ENCODE measurements at places on chromosomes 4 and X.

DNA sequence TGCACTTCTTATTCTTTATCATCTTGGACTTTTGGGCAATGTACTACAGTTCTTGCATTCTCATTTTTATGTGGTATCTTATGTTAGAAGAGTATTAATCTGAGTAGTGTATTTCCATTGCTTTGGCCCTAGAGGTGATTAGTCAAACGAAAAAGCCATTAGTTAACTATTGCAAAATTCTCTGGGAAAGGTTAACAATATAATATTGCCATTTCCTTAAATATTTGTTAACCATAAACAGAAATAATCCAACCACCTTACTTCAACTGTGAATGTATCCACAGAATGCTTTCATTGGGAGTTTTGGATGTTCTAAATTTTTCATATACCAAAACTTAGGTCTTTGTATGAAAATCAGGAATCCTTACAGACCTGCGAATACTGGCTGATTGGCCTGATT, 294.6 kb upstream of the UGT8 start:
- DNase-seq = no peak

DNA sequence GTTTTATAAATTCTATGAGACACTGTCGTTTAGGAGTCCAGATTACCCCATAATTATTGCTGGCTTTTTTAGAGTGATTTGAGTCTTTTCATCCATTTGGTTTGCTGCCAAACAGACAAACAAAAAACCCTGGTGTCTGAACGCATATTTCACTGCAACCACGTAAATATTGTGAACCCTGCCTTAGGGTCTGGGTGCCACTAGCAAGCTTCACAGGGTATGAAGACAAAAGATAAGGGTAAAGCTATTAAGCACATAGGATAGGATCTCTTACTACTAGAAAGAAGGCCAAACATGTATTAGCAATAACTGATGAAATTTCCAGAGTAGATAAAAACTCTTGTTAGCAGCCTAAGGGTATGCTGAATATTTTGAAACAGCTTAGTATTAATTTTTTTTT, 143.3 kb downstream of the BANK1 start:
- DNase-seq = no peak

DNA sequence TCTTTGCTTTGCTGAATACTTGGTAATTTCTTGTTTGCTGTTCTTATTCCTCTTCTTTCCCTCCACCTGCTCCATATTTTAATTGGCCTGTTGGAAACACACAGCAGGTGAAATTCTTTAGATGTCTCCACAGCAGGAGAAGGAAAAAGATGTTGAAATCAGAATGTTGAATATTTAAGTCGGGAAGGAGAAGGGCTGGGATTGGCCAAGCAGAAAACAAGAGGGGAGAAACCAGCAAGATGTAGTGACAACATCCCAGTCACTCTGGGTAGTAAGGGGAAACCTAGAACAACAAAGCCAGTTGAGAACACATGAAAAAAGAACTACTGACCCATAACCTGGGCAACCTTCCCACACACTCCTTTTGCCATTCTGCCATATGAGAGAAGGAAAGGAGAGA, 37.3 kb upstream of the STAG2 start:
- no peak for DNase-seq

- peak; percentile 0 for DNase-seq
Observed at GRCh38 chr4:116358633-116359222, 726.6 kb downstream of the TRAM1L1 start.

DNA sequence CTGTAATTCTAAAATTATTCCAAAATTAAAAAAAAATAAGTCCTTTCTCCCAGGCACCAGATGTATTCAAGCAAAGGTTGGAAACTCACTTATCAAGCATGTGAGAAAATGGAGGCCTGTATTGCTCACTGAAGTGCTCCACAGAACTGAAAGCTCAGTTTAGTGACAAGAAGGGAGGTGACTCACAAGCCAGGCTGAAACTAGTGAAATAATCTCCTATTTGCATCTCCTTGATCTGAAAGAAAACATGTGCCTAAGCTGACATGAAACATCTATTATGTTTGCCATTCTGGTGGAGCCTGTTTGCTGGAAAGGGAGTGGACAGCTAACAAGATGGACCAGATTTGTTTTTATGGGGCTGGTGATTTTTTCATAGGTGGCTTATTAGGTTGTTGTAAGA, 54.0 kb upstream of the AMELX start:
- DNase-seq = peak; percentile 35

DNA sequence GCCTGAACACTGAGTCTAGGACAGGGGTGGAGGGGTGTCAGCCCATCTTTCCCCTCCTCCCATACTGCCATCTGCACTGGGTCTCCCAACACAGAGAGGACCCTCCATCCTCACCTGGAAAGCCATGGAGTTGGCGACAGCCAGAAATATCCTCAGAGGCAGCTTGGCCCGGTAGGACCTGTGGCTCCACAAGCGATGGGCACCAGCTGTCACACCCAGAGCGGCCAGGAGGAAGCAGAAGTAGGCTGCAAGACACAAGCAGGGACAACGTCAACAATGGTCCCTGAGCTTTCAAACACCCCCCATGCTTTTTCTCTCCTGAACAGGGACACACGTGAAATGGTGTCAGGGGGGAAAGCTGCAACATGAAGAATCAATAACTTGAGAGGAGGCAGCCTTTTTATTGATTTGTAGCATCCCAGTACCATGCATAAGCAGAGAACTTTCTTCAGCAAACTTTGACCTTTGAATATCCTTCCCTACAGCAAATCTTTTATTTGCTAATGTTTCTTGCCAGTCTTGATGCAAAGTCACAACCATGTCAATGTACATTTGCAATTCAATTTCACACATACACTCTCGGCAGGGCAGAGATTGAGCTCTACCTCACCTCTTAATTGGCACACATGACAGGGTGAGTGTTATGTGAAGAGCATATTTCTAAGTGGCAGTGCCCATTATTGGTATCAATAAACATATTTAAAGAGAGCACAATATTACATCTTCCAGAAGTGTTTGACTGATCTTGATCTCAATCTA, 93.2 kb downstream of the SCD5 start:
- DNase-seq = no peak

DNA sequence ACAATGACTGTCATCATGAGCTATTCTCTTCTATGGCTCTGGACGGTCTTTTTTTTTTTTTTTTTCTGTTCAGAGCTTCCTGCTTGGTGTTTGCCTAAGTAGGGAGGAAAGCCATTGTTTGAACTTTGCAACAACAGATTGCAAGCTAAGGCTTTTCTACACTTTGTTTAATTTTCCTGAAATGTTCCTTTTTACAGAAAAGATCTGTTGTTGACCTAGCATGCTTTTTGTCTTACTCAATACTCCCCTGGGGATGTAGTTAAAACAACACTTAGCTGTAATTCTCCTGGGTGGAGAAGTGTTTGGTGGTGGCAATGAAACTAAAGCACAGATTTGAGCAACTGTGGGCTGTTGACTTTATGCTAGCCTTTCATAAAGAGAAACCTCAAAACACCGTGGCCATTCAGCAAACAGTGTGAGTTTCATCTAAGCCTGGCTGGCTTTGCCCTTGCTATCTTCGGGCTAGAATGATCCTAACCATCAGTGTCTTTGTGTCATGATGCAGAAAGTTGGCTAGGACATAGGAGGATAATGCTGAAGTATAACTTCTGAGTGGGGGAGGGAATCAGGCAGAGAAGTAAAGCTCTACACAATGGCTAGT, 110.5 kb downstream of the ANXA3 start:
- DNase-seq = no peak

GRCh38 chr4:79578606-79579005, 170.6 kb upstream of the GK2 start:
- DNase-seq = no peak

- DNase-seq = no peak
Observed at GRCh38 chr4:8251110-8251883, 18.3 kb upstream of the HTRA3 start.

- DNase-seq = no peak
Observed at GRCh38 chr4:148926276-148927260, 484.4 kb upstream of the NR3C2 start.

- no peak for DNase-seq
Observed at GRCh38 chrX:18354369-18355223, at the start of gene SCML2. Gene SCML2 (minus strand): TSS chrX:18354688. CDS start chrX:18334071, 20,617 bp downstream.

- no peak for DNase-seq
Observed at GRCh38 chrX:116284400-116284799, 113.9 kb downstream of the AGTR2 start.

GRCh38 chrX:39205467-39205866, 404.2 kb downstream of the MID1IP1 start:
- no peak for DNase-seq

- DNase-seq = no peak
Observed at GRCh38 chr4:108695062-108695461, 44.7 kb downstream of the OSTC start.

DNA sequence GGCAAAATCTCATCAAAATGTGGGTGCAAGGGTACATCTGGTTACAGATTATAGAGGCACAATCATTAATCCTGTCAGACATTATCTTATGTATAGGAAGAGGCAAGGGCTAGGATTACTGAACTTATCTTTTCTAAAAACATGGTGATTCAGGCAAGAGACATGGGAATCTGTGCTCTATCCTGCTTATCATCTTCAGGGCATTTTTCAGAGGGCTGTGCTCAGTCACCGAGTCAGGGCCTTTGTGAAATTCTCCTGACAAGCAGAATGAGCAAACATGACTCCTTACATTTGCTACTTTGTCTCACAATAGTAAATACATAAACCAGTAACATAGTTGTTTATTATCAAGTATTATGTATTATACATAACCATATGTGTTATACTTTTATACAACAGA, 84.2 kb upstream of the KCTD8 start:
- DNase-seq = no peak

- no peak for DNase-seq
Observed at GRCh38 chrX:155745792-155746191, 133.0 kb upstream of the TMLHE start.

GRCh38 chr4:165774326-165774725, 98.7 kb upstream of the TLL1 start:
- no peak for DNase-seq

GRCh38 chr4:47650584-47651130, 165.6 kb downstream of the ATP10D start:
- DNase-seq = no peak

- DNase-seq = no peak
Observed at GRCh38 chr4:166808380-166808779, 425.9 kb downstream of the SPOCK3 start.

- no peak for DNase-seq
Observed at GRCh38 chr4:336099-336892, 1.3 kb upstream of the ZNF141 start.

DNA sequence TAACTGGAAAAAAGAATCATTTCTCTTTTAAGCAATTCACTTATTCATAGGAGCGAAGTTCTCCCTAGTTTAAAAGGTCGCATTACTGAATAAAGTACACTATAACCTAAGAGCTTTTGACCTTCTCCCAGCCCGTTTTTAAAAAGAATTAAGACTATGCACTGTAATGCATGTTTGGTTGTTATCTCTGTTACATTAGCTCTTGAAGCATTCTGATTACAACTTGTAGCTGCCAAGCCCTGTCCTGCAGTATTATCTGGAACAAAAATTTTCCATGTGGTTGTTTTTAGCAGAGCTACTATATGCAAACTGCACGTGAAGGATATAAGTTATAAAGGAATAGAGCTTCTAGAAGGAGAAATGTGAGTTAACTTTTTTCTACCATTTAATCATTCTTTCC, 8.1 kb downstream of the GAB1 start:
- no peak for DNase-seq
